NCI-H2171 treated with DMSO at 0.1 percent for 48 hours (cell line): ENCODE measurements at places on chromosomes 2 and 18.

DNA sequence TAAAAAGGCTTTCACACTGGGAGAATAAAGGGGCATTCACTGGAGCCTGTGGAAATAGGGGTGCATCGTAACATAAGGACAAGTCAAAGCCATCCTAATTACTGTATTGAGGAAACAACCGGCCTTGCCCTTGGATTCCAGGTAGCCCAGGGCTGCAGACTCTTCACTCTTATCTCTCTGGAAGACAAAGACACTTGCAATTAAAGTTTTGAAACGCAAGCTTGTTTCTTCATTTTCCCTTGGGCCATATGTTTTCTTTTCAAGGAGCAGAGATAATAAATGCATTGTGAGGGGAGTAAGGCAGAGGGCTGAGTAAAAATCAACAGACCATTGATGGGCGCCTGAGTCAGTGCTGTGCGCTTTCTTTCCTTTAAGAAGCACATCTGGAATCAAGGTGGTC is 11.5 kb downstream of the TNFRSF11A start:
- no peak for DNase-seq

DNA sequence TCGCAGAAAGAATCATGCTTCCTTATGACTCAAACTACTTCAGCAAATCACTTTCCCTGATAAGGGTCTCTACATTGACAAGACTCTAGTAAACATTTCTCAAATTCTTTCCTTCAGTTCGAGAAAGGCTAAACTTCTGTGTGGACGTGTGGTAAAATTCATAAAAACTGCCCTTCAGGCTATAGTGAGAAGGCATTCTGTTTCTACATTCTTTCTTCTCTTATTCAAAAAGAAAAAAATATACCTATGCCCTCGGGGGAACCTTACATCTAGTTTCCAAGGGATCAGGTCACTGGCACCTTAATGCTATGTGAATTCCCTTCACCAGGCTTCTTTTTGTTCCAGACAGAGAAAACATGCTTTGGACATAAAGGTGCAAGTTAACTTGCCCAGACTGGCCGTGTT is 4.9 kb downstream of the VIT start:
- no peak for DNase-seq

DNA sequence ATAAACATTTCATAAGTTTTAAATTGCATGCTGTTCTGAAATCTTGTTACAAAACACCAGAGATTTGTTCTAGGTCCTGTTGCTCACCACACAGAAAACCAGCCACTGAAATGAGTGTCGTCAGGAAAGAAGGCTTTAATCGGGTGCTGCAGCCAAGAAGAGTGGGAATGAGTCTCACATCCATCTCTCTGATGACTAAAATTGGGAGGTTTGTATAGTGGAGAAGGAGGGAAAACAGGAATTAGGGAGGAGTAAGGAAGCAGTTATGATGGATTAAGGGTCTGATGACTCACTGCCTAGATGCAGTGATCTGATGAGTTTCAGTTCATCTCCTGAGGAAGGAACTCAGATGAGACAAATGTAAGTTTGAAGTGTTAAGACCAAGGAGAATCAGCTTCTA is 42.1 kb upstream of the GPR39 start:
- DNase-seq: no peak

DNA sequence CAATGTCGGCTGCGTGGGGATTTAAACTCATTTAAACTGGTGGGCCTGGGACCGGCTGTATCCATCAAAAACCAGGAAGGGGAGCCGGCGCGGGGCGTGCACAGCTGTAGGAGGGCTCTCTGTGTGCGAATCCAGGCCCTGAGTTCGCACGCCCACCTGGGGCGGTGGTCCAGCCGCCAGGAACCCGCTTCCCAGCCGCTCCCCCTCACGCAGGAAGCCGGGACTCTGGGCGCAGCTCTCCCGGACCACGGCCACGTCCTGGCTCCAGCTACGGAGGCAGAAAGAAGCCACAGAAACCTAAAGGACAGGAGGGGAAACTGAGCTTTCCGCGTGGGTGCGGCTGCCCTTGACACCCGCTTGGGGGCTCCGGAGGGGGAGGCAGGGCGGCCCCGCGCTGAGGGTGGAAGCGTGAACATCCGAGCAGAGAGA is 80.6 kb downstream of the GFPT1 start:
- DNase-seq: no peak

DNA sequence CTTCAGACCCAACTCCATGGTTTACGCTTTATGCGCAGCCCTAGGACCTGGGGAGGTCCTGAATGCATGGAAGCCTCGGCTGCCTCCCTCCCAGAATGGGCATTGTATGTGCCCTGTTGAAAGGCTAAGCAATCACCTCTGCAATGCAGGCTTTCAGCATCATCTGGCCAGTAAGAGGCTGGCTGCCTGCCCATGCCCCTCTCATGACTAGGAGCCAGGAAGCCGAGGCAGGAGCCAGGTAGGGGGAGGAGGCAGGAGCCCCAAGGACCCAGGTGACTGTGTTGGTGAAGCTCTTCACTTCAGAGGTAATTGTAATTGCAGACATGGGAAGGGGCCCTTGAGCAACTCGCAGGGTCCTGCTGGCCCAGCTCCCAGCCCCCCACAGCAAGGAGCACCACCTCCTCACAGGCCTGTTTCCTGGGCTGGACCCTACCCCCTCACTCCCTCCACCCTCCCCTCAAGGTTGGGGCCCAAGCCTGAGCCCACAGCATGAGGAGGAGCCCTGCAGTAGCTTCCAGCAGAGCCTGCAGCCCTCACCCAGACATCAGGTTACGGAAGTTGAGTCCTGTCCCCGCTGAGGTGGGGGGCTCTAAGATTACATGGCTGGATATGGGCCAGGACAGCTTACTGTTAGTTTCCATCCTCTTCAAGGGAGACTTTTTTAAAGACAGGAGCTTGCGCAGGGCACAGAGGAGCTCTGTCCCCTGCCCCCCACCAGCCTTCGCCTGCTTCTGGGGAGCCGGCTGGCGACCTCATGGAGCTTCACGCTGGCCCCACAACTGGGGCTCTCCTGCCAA is 21.9 kb downstream of the CRACDL start:
- peak; percentile 43 for DNase-seq

DNA sequence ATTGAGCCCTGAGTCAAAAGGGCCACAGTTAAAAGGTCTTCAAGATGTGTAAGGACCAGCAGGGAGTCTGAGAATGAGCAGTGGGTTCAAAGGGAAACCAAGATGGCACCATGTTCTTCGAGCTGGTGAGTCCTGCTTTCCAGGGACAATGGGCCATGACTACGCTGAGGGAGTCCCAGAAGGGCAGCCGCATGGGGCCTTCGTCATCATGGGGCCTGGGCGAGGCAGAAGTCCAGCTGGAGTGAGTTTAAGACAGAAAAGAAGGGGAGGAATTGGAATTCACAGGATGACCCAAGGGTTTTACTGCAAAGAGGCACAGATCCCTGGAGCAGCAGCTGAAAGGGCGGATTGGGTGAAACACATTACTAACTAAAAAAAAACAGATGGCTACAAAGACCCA is 340.8 kb upstream of the MYT1L start:
- no peak for DNase-seq

GRCh38 chr2:71618327-71619113 is 165.2 kb downstream of the DYSF start:
- no peak for DNase-seq
